CD4-positive, alpha-beta T cell treated with Interleukin-17A for 1 hour (primary cell): ENCODE measurements at places on chromosomes 6 and 20.

GRCh38 chr20:47668313-47669151, 116.7 kb downstream of the SULF2 start:
- DNase-seq: no peak

DNA sequence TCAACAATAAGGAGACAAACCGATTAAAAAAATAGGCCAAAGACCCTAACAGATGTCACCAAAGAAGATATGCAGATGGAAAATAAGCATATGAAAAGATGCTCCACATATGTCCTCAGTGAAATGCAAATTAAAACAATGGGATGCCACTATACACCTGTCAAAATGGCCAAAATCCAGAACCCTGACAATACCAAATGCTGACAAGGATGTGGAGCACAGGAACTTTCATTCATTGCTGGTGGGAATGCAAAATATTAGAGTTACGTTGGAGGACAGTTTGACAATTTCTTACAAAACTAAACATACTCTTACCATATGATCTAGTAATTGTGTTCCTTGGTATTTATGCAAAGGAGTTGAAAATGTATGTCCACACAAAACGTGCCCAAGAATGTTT, 1.8 kb upstream of the ZNF184 start:
- DNase-seq: no peak

- DNase-seq: no peak
These were observed 11.0 kb upstream of the KHDC1L start for GRCh38 chr6:73236144-73236750.

- DNase-seq: no peak
These were observed 20.8 kb upstream of the TRAF3IP2 start for GRCh38 chr6:111626441-111626840.

DNA sequence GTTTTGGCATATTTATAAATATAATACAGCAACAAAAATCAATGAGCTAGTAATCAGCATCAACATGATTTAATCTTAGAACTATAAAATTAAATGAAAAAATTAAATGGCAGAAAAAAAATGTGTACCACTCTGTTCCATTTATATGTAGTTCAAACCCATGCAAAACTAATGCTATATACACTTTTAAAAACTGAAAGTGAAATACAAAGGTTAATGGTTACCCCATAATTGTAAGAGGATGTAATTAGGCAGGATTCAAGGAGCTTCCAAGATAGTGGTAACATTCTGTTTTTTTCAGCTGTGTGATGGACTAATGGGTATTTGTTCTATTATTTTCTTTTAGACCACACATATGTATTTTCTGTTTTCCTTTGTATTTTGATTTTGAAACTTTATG, 492.1 kb downstream of the UTRN start:
- no peak for DNase-seq

- DNase-seq: no peak
These were observed 6.7 kb downstream of the TGIF2 start for GRCh38 chr20:36579996-36580545.

- DNase-seq: no peak
These were observed 148.6 kb downstream of the GRM4 start for GRCh38 chr6:33997265-33997664.

- DNase-seq: no peak
These were observed 160.1 kb upstream of the BEND3 start for GRCh38 chr6:107275330-107275865.

- DNase-seq: no peak
These were observed 223.1 kb upstream of the PRDM1 start for GRCh38 chr6:105862936-105863607.

DNA sequence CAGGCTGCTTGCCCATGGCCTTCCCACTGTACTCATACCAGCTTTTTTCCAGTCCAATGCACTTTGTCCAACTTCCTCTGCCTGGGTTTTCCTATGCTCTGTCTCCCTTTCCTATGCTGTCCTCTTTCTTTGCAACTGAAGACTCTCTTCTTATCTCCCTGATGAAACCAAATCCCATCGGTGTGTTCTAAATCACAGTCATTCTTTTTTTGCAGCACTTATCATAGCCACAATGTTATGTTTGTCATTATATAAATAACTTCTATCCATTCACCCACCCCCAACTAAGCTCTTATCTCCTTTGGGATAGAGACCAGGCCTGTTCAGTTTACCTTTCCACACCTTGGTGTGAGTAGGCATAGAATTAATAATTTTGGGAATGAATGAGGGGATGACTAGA, 121.0 kb downstream of the GPX5 start:
- no peak for DNase-seq

DNA sequence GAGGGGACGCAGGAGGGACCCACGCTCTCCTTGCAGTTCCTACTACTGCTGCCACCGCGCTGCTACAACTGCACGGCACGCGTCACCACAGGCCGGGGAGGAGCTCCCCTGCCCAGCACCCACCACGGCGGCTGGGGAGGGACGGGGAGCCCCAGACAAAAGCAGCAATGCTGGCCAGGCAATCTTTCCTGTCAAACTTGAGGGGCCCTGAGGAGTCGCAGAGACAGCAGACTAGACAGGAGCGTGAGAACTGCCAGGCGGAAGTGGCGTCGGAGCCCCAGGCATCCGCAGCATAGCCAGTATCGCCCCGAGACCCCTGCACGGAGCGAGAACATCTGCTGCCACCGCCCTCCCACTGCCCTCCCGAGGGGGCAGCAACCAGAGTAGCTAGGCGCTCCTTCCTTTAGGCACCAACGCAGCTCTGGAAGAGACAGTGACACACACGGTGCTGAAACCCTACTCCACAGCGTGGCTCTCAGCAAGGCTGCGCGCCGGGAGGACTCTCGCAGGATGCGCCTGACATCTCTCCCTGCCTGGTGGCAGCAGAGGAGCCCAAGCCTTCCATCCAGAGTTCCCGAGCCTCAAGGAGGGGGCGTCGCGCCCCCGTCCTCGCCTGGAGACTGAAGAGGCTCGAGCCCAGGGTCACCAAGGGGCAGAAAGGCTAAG, 2.2 kb downstream of the TAF4 start:
- DNase-seq: no peak

DNA sequence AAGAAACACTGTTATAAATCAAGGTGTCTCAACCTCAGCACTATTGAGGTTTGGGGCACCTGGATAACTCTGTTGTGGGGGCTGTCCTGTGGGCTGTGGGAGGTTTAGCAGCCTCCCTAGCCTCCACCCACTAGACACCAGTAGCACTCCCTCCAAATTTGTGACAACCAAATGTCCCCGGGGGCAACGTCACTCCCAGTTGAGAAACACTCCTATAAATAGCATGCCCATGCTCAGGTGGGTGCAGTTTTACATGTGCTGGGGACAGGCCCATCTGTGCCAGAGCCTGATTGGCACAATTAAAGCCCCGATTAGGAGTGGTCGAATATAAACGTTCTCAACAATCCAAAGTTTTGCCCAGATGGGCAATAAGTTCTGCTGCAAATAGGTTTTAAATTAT, 78.9 kb downstream of the FAM50B start:
- no peak for DNase-seq

GRCh38 chr20:21202259-21202658, 76.4 kb downstream of the KIZ start:
- no peak for DNase-seq

GRCh38 chr6:151075930-151076555, 163.7 kb upstream of the AKAP12 start:
- no peak for DNase-seq

DNA sequence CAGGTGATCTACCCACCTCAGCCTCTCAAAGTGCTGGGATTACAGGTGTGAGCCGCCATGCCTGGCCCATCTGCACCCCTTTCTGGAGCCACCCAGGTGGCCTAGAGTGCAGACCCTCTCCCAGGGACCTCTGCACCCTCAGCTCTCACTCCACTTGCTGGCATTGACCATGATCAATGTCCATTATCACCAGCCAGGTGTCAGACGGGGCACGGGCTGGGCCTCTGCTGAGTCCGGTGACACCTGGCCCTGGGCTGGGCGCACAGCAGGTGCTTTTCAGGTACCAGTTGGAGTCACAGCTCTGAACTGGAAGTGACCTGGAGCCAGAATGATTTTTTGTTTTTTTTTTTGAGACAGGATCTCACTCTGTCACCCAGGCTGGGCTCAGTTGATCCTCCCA, 91.8 kb upstream of the PMEPA1 start:
- no peak for DNase-seq

- DNase-seq: no peak
These were observed 48.9 kb downstream of the GGTLC1 start for GRCh38 chr20:23939641-23940040.

GRCh38 chr6:34580707-34581560, 24.8 kb upstream of the SPDEF start:
- no peak for DNase-seq

- no peak for DNase-seq
These were observed 222.8 kb upstream of the RUNX2 start for GRCh38 chr6:45105170-45105820.

DNA sequence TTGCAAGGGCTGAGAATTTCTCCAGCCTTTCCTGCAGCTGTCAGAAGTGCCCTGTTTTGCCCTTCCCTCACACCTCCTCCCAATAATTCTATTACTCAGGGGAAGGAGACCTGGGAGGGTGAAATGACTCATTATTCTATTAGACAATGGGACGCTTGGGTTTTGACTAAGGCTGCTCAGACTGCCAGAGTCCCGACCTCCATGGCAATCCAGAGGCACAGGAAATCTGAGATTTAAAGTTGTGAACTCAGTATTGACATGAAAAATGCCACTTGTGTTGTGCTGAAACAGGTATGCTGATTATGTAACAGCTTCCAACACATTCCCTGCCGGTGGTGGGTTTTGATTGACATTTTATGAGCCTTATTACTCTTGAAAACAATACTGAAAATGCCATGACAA, 625.9 kb upstream of the FLRT3 start:
- no peak for DNase-seq

- no peak for DNase-seq
These were observed 16.5 kb upstream of the TGM3 start for GRCh38 chr20:2279253-2279779.

DNA sequence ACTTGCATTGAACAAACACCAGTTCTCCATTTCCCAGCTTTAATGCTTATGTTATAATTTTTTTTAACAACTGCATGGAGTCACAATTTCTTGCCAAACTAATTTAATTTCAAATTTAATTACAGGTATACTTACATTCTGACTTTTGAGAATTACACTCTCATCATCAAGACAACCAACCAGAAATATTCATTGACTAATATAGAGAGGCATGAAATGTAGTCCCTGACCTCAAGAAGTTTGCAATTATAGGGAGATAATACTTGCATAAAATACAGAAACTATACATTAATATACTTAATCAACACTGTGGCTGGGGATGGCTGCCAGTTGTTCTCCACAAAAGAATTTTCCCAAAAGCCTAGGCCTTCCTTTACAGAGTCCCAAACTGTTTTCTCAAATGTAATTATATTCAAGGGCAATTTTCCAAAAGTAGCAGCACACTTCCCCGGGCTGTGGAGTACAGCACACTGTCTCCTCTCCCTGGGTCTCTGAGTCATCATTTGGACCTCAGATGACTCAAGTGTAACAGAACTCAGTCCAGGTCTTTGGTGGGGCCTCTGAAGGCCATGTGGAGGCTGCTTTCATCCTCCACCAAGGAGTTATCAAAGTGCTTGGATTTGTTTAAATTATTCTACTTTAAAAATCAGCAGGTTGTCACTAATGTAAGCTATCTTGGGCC, 114.1 kb downstream of the KIF16B start:
- no peak for DNase-seq

DNA sequence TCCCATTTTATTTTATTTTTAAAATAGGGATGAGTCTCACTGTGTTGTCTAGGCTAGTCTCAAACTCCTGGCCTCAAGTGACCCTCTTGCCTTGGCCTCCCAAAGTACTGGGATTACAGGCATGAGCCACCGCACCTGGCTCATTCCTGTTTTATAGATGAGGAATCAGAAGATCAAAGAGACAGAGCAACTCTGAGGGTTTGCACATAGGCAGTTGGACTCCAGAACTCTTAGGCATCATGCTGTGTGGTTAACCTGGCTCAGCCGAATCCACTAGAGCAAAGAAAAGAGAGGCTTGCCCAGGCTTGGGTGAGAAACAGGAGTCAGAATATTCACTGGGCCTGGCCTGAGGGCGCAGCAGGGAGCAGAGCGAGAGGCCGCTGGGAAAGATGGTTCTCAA, 9.4 kb downstream of the MYH7B start:
- no peak for DNase-seq

DNA sequence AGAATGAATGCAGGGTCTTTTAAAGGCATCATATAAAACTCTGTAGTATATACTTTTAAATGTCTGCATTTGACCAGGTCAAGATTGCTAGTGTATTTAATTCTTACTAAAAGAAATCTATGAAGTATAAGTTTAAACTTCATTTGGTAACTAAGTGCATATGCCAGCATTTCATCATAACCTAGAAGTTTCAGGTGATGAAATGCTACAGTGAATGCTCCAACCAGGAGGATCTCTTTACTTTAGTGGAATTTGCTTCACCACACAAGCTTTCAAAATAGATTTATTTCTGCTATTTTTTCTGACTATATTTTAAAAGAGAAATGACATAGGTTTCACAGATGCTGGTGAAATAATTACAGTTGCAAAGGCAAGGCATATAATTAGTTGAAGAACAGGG, 141.9 kb downstream of the HIVEP2 start:
- no peak for DNase-seq

- DNase-seq: no peak
These were observed 230.7 kb upstream of the THEMIS start for GRCh38 chr6:128131566-128131965.

DNA sequence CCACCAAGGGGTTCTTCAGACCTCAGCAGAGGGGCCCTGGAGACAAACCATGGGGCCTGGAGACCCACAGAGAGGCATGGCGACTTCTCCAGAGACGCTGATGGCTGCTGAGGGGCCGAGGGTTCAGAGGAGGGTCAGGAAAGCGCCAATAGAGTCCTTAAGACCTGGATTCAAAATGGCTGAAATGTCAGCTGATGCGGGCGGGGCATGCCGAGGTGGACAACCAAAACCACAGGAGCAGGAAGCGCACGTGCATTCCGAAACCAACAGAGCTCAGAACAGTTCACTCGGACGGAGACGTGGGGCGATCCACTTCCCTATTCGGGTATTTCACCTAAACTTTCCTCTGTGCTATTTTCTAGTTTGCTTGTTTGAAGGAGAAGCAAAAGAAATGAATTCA, 99.9 kb upstream of the RIN2 start:
- DNase-seq: peak; percentile 10

DNA sequence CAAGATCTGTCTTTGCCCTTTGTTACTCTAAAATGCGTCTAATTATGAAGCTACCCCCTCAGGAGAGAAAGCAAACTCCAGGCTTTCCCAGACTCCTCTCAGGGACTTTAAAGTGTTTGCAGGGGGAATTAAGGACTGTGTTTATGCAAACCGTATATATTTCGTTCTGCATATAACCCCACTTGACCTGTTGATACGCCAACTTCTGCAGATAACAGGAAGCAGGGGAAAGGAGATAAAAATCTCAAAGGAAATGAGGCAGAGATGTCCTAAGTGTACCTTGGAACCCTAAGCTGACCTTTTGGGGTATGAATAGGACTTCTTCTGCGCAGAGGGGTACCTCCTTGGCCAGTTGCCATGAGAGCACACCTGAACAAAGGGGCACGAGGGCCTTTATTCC, 8.1 kb downstream of the SYCP2L start:
- no peak for DNase-seq

GRCh38 chr6:136959471-136959891, 37.4 kb downstream of the SLC35D3 start:
- no peak for DNase-seq
